ENCODE measurements at places on chromosomes 11 and 22.

- no peak for DNase-seq
Measured at GRCh38 chr11:68955607-68955958, 25.2 kb downstream of the MRGPRD start.

DNA sequence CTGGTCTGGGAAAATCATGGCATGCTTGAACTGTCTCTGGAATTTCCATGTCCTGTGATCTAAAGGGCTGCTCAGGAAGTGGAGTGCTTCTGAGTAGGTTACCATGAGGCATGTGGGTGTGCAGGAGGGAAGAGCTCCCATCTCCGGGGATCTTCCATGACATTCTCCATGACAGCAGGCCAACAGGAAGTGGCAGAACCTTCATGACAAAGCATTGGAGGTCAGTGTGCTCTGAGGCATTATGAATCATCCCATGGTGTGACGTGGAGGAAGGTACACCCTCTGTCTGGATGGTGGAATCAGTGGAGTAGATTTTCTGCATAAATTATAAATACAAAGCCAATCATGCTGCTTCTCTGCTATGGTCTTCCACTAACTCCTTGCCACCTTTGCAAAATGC lies 139.6 kb upstream of the E2F8 start:
- DNase-seq: no peak

GRCh38 chr11:132123854-132124835 lies 753.7 kb downstream of the NTM start:
- no peak for DNase-seq

DNA sequence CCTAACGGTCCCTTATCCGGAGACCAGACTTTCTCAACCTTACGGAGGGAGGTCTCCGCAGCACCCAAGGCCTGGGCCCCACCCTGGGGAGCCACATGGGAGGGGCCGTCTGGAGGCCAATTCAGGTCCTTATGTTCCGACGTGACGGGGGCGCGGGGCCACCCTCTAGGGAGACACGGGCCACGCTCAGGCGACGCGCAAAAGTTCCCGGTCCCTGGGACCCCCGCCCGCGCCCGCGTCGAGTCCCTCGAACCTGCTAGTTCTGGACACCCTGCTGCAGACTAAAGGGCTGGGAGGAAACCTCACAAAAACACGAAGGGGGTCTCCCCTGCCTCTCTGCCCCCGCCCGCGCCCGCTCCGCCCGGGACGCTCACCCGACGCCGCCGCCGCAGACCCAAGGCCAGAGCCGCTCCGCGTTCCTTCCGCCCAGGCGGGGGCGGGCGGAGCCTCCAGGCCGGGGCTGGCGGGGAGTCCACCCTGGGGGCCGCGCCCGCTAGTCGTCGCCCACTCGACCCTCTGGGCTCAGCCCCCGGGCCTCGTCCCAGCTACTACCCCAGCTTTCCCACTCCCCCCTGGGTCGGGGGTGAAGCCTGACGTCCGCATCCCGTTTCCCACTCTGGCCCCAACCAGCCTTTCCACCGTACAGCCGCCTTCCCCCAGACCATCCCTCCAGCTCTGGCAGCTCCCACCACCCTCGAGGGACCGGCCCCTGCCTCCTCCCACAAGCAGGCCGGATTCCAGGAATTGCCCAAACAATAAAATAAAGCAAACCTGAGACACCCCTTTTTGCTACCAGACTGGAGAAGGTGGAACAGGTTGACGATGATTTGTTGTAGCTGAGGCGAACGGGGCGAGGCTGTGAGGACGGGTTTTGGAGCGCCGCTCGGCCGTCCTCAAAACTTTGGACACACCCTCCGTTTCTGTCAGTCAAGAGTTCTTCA lies 2.7 kb downstream of the RNH1 start:
- DNase-seq: no peak

GRCh38 chr11:68927280-68928135 lies 23.8 kb downstream of the IGHMBP2 start:
- no peak for DNase-seq

DNA sequence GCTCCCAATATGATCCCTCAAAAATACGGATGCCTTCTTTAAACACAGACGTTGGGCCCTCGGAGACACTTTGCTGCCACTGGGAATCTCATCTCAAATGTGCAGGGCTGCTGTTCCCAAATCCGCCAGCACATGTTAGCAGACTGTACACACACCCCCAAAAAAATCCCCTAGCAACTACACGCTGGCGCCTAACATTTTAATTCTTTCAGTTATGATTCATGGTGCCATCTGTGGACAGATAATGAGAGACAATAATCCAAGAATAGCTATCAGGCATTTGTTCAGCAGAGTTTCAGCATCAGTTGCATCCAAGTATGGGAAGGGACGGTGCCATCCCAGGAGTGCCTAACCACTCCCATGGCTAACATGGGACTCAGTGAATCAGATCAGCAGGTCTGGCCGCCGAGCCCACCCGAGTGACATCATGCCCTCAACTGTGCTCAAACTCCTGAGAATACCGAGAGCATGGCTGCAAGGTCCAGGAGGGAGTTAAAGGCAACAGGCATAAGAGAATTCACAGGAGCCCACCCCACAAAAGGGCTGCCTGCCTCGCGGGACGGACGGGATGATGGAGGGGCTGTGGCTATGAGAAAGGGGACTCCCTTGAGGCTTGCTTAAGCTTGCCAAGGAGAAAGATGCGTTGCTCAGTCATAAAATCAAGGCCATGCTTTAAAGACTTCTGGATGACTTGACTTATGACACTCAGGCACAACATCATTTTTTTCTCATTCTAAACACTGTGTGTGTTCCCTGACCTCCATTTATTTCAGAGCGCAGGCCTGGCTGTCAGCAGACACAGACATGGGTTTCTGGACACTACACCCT lies 337.0 kb downstream of the SHANK2 start:
- DNase-seq: no peak

- no peak for DNase-seq
Measured at GRCh38 chr11:130439160-130439519, 9.3 kb upstream of the ADAMTS15 start.

- no peak for DNase-seq
Measured at GRCh38 chr22:27298742-27299141, 502.8 kb downstream of the MN1 start.

DNA sequence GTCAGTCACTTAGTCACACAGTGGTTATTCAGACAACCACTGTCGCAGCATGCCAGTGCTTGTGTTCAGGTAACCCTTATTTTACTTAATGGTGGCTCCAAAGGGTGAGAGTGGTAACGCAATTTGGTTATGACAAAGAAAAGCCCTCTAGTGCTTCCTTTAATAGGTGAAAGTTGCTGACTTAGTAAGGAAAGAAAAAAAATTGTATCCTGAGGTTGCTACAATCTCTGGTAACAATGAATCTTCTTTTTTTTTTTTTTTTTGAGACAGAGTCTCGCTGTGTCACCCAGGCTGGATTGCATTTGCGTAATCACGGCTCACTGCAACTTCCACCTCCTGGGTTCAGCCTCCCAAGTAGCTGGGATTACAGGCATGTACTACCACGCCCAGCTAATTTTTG lies 64.5 kb downstream of the C11orf91 start:
- no peak for DNase-seq

DNA sequence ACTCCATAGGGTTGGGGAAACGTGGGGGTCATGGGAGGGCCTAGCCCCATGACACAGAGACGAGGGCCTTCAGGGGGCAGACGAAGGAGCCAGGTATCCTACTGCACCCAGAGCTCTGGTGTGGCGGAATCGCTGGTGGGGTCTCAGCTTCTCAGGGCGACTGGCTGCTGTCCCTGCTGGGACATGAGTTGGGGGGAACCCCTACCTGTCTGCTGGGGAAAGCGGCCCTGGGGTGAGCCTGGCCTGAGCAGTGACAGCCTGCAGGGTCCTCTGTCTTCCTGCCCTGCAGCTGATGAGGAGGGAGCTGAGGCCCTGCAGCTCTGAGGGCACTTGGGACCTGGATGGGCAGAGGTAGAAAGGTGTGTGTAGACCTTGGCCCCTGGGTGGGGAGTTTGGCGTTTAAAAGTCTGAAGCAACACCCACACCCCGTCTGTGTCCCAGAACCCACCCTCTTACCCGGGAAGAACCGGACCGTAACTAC lies 33.6 kb upstream of the GRAMD4 start:
- DNase-seq: no peak

- no peak for DNase-seq
Measured at GRCh38 chr22:25564979-25565677, 653 bp downstream of the GRK3 start.

DNA sequence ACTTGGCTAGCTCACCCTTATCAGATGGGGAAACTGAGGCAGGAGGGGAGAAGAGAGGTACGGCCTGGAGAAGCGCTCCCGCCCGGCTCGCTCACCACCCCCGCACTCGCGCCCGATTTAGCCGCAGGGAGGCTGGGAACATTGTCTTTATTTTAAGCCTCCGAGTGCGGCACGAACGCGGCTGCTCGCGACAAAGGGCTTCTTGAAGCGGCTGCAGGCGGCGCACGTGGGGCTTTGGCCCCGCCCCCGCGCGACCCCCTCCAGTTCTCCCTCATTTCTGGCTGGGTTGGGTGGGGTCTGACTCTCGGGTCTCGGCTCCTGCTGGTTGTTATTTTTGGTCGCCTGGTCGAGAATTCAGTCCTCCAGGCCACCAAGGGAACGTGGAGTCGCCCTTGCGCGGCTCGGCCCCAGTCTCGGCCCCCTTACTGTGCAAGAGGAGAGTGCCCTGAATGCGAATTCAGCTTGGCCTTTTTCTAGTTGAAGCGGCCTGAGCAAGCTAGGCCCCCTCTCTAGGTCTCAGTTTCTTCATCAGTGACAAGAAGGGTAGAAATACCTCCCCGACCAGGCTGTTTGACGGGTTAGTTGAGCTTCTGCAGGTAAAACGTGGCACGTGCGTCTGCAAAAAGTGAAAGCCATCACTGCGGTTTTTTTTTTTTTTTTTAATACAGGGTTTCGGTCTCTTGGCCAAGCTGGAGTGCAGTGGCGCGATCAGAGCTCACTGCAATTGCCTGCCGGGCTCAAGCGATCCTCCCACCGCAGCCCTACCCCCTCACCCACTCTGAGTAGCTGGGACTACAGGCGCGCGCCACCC lies 2.6 kb upstream of the CHRM1 start:
- DNase-seq: no peak
